Activated CD8-positive, alpha-beta memory T cell treated with anti-CD3 and anti-CD28 coated beads for 4 hours (primary cell): ENCODE measurements at places on chromosomes 4 and X.

- DNase-seq = no peak
These were observed 248.9 kb downstream of the HS3ST1 start for GRCh38 chr4:11179796-11180195.

DNA sequence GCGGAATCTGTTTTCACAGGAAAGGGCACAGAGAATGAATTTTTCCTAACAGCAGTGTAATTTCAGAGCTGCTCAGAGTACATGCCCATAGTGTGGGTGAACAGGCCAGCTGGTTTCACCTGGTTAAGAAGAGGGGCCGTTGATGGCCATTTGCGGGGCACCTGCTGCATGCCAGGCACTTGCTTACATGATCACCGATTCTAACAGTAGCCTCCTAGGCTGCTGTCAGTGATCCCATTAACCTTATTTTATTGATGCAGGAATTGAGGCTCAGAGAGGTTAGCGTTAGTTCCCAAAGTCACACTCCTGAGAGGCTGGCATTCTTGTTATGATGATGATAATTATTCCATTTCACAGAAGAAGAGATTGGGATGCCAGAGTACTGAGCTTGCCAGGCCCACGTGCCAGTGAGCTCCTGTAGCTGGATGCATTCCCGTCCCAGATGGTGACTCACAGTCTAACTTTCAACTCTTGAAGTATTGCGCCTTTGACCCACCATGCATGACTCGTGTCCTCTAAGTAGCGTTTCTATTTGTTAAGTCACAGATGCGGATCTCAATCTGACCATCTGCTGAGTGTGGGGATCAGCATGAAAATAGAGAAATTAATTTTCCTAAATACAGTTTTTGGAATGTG is 76.5 kb downstream of the PSAPL1 start:
- no peak for DNase-seq

GRCh38 chrX:109840585-109840984 is 107.5 kb upstream of the ACSL4 start:
- no peak for DNase-seq

DNA sequence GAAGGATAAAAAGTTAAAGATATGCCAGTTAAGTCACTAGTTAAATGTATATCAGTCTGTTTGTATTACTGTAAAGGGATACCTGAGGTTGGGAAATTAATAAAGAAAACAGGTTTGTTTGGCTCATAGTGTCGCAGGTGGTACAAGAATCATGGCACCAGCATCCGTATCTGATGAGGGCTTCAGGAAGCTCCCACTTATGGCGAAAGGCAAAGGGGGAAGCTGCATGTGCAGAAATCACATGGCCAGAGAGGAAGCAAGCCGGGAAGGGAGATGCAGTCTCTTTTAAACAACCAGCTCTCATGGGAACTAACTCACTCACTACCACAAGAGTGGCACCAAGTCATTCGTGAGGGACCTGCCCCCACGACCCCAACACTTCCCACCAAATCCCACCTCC is 91.9 kb upstream of the SH3RF1 start:
- DNase-seq = no peak

GRCh38 chr4:140156529-140157171 is 2.7 kb upstream of the MAML3 start:
- DNase-seq = no peak

DNA sequence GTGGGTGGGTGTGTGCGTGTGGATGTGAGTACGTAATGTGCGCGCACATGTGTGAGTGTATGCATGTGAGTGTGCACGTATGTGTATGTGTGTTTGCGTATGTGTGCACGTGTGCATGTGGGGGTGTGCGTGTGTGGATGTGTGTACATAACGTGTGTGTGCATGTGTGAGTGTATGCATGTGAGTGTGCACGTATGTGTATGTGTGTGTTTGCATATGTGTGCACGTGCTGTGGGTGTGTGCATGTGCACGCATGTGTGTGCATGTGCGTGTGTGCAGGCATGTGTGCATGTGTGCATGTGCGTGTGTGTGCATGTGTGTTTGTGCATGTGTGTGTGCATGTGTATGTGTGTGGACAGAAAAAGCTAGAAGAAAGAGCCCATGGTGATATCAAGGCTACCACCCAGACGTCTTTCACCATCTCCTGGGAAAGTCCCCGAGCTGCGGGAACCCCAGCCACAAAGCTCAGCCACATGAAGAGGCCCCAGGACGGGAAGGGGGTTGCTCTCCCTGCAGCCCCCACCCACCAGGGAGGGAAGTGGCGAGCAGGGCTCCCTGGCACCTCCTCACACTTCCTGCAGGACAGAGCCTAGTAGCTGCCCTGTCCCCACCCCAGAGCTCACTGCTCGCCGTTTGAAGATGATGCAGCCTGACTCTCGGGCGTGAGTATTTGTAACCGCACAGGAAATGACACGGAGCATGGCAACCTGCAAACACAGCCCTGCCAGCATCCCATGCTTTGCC is 108.3 kb downstream of the DCTD start:
- no peak for DNase-seq

- no peak for DNase-seq
These were observed 22.9 kb downstream of the KCTD8 start for GRCh38 chr4:44425614-44426208.

DNA sequence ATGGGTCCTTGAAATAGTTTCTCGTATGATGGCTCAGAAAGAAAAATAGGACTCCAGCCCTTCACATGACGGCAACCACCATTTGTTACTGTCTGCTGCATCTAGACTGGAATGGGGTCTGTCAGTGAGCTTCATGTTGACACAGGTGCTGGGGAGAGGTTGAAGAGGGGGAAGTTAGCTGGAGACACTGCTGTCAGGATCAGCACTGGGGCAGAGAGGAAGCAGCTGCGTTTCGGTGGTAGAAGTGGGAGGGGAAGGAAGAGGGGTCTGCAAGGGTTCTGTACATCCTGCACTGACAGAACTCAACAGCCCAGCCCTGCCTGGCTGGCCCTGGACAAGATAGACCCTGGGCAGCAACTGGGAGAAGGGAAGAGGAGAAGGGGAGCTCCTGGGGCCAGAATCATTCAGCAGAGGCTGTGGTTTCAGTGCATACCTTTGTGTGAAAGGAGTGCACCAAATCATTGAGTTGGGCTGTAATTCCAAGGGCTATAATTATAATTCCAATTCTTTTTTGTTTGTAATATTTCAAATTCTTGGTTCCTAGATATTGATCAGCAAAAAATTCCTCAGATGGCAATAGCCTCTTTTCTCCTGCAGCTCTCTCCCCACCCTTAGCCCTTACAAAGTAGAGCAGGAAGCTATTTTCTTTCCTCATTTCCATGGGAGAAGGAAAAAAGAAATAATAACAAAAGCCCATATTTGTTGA is 119.4 kb upstream of the C1GALT1C1 start:
- DNase-seq = no peak

DNA sequence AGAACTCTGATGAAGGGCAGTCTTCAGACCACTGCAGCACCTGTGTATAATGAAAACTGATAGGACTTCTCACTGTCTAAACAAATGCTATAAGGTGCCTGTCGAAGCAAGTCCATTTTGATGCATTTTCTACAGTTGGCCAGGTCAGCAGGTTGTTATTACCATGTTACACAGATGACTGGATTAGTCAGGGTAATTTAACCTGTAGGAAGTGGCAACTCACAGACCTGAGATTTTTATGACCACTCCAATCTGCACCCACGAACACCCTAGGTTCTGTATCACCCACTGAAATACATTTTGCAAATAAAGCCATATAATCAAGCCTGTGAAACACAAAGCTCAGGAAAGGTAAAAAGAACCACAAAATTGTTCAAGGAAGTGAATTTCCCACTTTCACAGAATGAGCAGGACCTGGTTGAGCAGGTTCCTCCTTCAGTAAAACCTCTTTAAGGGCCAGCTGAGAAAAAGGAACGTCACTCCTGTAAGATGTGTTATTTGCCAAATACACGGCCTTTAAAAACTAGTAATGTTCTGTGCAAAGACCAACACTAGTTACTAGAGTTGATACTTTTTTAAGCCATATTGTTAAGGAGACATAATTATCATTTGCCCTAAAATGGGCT is 12.7 kb downstream of the MAML3 start:
- DNase-seq = no peak

DNA sequence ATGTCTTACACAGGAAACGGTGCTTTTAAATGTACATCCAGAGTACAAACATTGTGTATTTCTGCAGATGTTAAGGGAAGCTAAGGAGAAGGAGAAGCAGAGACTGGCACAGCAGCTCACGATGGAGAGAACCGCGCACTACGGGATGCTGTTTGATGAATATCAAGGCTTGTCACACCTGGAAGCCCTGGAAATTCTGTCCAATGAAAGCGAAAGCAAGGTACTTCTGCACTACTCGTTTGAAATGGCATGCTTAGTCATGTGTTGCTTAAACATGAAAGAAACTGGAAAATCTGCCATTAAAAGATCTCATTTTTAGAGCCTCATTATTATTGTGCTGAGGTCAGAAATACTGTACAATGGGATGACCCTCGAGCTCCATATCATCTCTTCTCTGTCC is 47.2 kb downstream of the FAM114A1 start:
- DNase-seq = no peak

DNA sequence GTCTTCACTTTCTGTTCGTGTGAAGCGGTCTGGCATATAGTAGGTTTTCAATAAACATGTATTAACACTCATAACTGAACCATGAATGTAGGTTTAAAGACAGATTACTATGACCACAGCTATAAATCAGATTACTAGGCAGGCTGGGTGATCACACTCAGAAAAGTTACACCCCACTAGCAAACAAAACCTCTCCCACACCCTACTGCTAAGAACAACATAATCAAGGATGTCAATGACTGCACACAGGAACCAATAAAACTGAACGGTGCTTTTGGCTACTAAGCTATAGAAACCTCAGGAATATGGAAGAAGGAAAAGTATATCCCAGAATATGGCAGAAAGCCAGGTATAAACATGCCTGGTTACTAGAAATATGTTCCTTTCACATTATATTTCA is 676.9 kb downstream of the SMARCA1 start:
- no peak for DNase-seq

DNA sequence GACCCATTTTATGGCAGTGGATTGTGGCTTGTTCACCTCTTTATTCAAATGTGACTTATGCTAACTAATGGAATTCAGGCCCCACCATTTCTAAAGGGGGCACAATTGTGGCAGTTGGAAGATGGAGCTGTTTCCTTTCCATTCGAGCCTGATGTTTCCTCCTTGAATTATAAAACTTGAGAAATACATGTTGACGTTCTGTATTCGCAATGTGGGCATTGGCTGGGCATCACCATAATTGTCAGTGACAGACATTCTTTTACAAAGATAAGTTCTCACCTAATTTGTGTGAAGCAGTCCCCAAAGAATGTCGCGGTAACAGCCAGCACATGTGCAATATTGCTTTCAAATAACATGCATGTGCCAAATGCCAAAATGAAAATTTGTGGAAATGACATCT is 1070.2 kb upstream of the TENM3 start:
- no peak for DNase-seq

DNA sequence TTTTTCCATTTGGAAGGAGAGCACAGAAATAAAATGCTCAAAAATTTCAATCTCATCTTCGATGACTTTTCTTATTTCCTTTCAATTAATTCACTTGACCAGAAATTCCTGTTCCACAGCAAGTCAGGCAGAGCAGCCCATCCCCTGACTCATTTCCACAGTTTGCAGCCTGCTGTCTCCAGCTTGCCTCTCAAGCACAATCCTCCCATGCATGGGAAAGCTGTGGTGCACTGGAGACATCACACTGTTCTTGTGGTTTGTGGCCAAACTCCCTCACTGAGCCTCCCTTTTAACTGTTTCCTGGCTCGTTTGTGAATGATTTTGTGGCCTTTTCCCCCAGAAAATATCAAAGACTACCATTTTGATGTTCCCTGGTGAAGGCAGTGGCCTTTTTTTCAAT is 114.0 kb upstream of the ENPEP start:
- no peak for DNase-seq

DNA sequence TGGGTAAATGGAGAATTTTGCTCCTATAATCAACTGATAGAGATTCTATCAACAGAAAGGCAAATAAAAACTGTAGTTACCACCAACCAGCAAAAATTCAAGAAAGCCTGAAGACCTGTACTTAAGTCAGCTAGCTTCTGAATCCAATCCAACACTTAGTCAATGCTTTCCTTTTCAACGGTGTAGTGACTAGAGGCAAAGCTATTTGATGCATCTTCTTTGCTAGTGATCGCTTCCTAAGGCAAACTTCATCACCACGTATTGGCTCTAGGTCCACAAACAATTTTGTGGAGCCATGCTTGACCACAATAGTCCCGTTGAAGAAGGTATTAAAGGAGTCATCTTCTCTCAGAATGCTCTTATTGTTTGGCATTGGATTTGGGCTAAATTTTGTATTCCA is 25.0 kb upstream of the UBA6 start:
- no peak for DNase-seq

- no peak for DNase-seq
These were observed 656.6 kb downstream of the ANKRD50 start for GRCh38 chr4:124055896-124056295.

DNA sequence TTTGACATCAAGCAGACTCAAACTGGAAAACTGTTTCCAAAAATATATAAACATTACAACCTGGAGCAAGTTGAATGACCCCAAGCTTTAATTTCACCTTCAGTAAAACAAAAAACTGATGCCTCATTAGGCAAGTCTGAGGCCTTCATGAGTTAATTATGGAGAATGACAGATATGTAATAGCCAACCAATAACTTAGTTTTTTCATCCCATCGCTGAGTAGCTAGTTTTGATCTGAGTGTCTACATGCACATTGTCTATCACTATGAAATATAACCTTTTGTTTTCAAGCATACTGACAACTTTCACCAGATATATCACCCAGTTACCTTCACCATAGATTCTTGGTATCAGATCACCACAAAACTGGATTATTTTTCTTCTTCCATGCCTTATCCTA is 16.4 kb downstream of the PRKG2 start:
- DNase-seq = no peak

GRCh38 chrX:94635003-94635402 is 961.0 kb downstream of the FAM133A start:
- no peak for DNase-seq

DNA sequence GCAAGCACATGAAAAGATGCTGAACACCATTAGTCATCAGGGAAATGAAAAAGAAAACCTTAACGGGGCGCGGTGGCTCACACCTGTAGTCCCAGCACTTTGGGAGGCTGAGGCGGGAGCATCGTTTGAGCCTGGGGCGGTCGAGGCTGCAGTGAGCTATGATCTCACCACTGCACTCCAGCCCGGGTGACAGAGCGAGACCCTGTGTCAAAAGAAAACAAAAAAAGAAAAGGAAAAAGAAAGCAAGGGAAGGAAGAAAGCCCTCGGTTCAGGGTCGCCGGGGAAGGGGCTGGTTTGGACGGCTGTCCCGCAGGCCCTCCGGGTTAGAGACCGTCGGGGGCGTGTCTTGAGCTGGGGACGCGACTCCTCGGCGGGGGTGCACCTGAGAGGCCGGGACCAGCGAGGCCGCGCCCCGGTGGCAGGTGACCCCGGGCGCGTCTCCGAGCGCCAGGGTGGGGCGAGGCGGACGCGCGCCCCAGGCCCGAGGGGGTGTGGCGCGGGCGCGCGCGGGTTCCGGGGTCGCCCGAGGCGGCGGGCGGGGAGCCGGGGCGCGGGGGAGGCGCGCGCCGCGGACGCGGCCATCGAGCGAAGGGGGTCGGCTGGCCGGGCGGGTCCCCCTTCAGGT is 478 bp upstream of the PLXNA3 start:
- DNase-seq = no peak
